ENCODE measurements at places on chromosomes 13 and 19. TPM values are rescaled to one million over a fixed set of nuclear protein-coding genes. Genes with fewer than 3 reads are reported as not detected.

Gene OR7E24
- not detected for total RNA-seq

Gene MAP4K1
- total RNA-seq: not detected

Gene ZNF681
- 0.61 TPM for total RNA-seq

Gene ADAMTSL5
- 11.3 TPM for total RNA-seq

Data from hair follicle dermal papilla cell (primary cell).